ENCODE measurements at places on chromosomes 2 and 18.
A peak's percentile ranks its signal among the peaks of the same experiment; 100 is the strongest.

GRCh38 chr2:42851186-42851585 lies 58.8 kb upstream of the HAAO start:
- no peak for DNase-seq

DNA sequence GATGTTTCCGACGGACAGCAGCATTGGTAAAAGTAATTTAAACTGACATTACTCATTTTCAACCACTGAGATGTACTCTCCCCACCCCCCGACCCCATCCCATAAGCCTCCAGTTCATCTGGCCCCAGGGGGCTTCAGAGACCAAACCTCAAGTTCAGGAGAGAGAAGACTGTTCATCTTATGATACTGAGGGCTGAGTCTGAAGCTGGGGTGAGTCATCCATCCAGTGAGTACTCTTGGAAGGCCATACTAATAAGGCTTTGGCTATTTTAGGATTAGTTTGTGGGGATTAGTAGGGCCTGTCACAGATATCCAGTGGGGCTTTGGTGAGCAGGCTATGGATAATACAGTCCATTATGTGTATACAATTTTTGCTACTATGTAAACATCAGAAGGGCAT lies 125.3 kb upstream of the APCDD1 start:
- no peak for DNase-seq

GRCh38 chr2:231648579-231649174 lies 56.0 kb downstream of the TEX44 start:
- peak; percentile 42 for DNase-seq

DNA sequence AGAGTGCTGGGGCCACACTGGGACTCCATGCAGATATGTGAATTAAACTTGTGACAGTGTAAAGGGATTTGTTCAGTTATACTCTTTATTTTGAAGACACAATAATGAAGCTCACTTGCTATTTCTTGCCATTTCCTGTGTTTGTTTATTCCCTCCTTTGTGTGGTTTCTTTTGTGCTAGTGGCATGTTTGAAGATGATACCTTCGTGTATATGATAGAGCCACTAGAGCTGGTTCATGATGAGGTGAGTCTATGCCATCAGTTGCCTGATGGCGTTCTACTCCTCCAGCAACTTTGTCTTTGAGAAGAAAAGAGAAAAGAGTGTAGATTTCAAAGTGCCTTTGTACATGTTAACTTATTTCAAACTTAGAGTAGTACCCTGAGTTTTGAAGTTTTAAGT lies 99.2 kb upstream of the FAM237A start:
- DNase-seq: no peak

GRCh38 chr2:128984081-128984480 lies 665.4 kb upstream of the HS6ST1 start:
- no peak for DNase-seq

DNA sequence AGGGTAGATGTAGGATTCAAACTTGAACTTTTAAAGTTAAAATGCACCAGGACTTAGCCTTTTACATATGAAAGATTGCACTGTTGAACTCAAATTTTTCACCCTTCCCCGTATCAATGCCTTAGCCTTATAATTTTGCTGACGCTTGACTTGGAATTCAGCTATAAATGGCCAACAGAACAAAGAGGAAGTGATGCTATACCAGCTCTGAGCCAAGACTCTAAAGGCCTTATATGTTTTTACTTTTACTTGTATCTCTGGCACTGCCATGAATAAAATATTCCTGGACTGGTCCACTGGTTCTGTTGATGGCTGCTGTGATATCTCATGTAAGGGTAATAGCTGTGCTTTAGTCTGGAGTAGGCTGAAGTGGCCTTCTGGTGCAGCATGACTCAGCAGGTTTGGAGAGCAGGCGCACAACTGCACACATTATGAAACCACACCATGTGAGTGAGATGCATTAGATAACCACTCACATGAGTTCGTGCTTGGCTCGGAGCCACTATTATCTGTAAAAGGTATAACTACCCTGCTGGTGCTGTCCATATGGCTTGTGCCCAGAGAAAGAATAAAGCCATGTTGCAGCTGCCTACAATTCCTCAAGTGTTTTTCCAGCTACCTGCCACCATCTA lies 8.4 kb upstream of the IER3IP1 start:
- no peak for DNase-seq

All from activated CD4-positive, alpha-beta T cell treated with anti-CD3 and anti-CD28 coated beads, Interleukin-2, amount 50 U/mL, for 4 hours (primary cell).